Naive B cell (primary cell): ENCODE measurements at places on chromosomes 13 and 19.

GRCh38 chr13:76398425-76398824 is 487.8 kb downstream of the KCTD12 start:
- DNase-seq: no peak

GRCh38 chr13:114124921-114125320 is 7.5 kb downstream of the RASA3 start:
- no peak for DNase-seq

DNA sequence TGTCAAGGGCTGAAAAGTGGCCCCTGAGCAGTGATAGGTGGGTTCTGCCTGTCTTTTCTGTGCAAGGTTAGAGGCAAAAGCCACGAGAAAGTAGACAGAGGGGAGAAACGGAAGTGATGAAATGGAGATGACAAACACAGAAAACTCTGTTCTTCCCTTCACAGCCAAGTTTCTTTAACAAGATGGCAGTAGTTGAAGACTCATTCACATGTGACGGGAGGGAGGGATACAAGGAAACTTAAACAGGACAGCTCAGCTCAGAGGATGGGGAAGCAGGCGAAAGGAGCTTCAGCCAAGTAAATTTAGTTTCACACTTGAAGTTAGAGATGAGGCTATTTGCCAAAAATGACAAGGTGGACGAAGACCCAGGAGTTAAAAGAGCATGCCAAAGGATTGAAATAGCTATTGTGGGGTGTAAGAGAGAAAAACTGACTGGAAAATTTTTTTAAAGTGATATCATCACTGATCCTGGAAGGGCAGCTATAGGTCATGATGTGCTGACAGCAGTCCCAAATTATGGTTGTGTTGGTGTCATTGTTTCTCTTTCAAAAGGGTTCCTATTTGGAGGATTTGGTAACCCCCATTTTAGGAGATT is 347.9 kb downstream of the EFNB2 start:
- no peak for DNase-seq

DNA sequence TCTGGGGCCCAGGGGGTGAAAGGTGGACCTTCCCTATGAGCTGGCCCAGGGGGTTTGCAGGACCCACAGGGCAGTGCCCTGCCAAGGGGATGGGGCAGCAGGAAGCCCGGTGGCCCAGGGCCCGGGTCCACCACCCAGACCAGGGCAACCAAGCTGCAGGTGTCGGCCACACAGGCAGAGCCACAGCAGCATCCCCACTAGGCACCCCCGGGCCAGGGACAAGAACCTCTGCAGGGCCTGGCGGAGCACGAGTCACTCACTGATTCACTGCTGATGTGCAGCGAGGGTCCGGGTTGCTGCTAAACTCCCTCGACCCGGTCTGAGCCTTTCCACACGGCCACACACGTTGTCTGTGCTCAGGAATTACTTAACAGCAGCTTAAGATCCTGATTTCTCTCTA is 8.8 kb downstream of the FZR1 start:
- no peak for DNase-seq

DNA sequence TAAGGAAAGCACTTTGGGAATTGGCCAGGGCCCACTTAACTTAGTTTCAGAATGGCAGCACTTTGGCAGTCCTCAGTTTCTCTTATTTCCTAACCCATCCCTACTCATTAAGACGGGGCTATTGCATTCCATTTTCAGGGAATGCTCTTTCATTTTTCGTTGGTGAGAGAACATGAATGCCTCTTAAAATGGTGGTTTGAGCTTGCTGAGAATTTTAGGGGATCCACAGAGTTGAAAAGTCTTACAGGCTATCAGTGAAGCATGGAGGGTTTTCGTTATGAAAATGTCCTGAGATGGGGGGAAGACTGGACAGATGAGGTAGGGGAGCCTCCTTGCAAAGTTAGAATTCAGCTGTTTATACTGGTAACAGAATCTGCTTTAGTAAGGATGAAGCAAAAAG is 71.4 kb downstream of the LRCH1 start:
- no peak for DNase-seq

DNA sequence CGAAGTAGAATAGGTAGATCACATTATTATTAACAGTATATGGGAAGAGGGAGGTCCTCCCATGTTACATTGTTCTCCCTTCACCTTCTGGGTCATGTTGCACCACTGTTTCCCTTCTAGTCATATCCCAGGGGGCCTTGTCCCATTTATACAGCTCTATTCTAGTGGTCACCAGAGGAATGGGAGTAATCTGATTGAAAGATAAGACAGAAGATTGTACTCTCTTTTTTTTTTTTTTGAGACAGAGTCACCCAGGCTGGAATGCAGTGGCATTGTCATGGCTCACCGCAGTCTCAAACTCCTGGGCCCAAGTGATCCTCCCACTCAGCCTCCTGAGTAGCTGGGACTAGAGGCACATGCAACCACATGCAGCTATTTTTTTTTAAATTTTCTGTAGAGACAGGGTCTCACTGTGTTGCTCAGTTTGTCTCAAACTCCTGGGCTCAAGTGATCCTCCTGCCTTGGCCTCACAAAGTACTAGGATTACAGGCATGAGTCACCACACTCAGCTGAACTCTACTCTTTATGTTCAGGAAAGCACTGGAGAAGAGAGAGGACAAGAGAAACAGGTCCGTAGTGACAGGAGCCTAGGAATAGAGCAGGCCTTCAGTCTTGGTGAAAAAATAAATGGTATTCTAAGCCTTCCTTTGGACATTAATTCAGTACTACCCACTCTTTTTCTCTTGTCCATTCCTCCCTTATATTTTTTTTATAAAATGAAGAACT is 4.3 kb upstream of the ZNF529 start:
- DNase-seq: no peak

- no peak for DNase-seq
Measured at GRCh38 chr13:44221657-44222056, 152.0 kb upstream of the SERP2 start.

GRCh38 chr13:40933508-40934204 is 85.5 kb downstream of the ELF1 start:
- peak; percentile 66 for DNase-seq

- DNase-seq: no peak
Measured at GRCh38 chr13:76610819-76611415, 275.3 kb downstream of the KCTD12 start.

GRCh38 chr13:22278336-22278929 is 607.6 kb downstream of the FGF9 start:
- peak; percentile 49 for DNase-seq

DNA sequence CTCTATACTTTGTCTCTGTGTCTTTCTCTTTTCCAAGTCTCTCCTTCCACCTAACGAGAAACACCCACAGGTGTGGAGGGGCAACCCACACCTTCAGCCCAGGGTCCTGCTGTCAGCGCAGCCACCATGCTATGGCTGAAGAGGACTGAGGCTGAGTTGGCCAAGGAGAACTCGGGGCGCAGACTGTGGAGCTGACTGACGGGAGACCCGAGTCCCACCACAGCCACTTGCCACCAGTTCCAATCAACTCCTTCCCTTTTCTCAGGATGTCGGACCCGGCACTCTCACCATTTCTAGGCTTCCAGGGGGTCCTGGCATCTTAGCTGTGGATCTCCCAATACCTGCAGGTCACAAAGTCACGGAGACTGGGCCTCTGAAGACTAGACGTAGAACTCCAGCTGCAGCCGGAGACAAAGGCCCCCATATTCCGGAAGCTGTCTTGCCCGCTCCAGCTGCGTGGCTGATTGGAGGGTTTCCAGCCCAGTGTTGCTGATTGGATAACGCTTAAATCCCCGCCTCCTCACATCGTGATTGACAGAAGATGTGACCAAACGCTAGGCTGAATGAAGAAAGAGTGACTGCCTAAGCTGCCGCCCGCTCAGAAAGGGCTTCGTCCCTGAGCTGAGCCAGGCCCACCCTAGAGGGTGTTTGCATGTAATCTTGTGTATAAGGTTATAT is 63.6 kb downstream of the ZNF429 start:
- DNase-seq: peak; percentile 79

GRCh38 chr13:32019612-32020233 is 11.9 kb upstream of the FRY start:
- peak; percentile 26 for DNase-seq

GRCh38 chr13:98198683-98199082 is 21.6 kb upstream of the RNF113B start:
- no peak for DNase-seq

DNA sequence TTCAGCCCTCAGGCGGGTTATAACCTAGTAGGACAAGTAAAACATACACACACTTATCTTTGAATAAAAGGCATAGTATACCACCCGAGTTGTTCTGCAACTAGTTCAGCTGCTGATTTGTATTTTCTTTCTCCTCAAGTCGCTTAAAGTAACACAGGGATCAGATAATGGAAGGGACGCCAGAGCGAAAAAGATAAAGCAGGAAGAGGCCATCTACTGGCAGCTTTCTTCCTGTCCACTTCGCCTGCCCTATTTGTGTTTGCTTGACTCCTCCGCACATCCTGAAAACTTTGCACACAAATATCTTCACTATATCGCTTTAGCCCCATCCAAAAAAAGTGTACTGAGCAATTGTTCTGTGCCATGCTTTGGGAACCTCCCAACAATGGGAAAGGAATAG is 238.0 kb upstream of the SOX21 start:
- no peak for DNase-seq

GRCh38 chr19:51227326-51227725 is 2.4 kb downstream of the CD33 start:
- no peak for DNase-seq

DNA sequence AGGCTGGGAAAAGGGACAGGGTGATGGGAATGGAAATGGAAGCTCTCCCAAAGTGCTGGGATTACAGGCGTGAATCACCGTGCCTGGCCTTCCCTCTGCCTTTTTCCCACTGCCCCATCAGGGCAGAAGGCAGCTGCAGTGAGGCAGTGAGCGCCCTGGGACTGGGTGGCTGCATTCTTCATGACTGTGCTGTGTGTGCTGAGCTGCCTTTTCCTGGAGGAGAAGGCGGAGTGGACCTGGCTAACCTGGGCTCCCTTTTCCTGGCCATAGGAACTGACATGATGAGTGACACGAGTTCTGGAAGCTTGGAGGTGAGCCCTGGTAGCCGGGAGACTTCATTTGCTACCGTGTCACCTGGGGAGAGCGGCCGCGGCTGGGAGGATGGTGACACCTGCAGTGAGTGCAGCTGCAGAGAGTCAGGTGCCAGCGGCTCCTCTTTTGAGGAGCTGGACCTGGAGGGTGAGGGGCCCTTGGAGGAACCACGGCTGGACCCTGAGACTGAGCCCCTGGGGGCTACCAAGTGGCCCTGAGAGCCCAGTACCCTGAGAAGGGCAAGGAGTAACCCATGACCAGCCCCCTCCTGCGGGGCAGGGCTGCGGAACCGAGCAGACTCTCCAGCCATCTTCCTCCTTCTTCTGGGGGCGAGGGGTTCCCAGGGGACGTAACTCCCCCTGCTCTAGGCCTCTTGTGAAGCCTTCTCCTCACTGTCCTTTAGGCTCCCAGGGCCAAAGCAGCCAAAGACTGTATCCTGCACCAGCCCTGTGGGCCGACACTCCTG is 26.3 kb upstream of the ZNF492 start:
- no peak for DNase-seq

- DNase-seq: no peak
Measured at GRCh38 chr13:113630804-113631203, 27.2 kb downstream of the ATP4B start.

GRCh38 chr13:33575378-33575777 is 242.6 kb upstream of the RFC3 start:
- DNase-seq: no peak

- no peak for DNase-seq
Measured at GRCh38 chr13:113853518-113854237, 10.2 kb downstream of the GAS6 start.

DNA sequence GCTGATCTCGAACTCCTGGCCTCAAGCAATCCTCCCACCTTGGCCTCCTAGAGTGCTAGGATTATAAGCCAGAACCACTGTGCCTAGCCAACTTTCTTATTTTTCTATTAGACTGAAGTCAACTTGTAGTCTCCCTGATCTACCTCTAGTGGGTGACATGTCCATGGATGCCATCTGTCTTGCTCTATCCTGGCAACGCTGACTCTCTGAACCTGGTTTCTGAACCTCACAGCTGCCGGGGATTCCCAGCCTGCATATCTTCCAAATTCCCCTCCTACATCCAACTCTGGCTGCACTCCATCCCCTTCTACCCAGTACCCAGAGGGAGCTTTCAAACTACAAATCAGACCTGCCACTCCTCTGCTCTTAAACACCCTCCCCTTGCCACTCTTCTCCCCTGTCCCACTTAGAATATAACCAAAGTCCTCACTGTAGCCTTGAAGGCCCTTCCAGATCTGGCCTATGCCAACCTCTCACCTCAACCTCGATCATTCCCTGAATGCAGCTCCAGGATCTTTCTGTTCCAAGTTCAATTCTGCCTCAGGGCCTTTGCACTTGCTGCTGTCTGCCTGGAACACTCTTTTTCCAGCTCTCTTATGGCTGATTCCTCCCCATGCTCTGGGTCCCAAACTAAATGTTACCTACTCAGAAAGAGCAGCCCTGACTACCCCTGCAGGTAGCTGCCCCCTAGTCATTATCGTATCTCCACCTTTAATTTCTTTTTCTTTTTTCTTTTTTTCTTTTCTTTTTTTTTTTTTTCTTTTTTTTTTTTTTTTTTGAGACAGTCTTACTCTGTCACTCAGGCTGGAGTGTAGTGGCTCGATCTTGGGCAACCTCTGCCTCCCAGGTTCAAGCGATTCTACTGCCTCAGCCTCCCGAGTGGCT is 2.2 kb downstream of the CLIP3 start:
- DNase-seq: no peak

- DNase-seq: no peak
Measured at GRCh38 chr19:13978351-13979243, 26.3 kb downstream of the DCAF15 start.

GRCh38 chr19:38144667-38145066 is 79.4 kb downstream of the DPF1 start:
- DNase-seq: no peak

DNA sequence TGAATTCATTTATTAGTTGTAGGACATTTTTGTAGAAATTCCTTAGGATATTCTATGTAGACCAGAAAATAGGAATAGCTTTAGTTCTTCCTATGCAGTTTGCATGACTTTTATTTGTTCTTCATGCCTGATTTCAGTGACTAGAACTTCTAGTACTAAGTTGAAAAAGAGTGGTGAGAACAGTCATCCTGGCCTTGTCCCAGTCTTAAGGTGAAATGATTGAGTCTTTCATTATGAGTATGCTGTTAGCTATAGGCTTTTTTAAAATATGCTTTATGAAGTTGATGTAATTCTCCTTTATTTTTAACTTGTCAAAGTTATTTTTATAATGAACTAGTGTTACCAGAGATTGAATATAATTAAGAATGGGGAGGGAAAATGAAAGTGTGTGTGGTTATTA is 690.1 kb upstream of the KLHL1 start:
- DNase-seq: no peak

DNA sequence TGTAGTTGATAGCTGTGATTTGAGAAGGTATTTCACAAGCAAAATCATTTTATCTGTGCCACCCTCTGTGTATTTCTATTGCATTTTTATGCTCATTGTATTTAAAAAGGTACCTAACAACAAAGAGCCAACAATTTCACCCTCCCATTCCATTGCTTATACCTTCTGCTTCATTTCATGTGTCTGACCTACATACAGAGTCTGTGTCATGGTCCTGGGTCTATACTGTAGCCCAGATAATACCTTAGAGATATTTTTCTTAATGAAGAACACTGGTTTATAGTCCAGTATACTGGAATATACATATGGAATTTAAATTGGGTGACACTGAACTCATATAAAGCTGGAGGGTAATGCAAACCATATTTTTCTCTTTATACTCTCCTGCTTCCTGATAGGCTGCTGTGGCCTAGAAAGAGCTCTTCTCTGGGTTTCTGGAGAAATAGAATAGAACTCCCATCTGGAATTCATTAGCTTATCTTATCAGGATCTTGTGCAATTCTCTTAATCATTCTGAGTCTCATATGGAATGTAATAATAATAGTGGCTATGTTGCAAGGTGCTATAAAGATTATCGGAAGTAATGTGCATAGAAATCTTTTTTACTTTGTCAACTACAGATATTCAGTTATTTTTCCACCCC is 31.8 kb upstream of the SPART start:
- DNase-seq: no peak

- no peak for DNase-seq
Measured at GRCh38 chr13:75458696-75459422, 23.1 kb downstream of the TBC1D4 start.
